Upper lobe of right lung (tissue), 1 donor: ENCODE measurements at places on chromosomes 16 and 17. TPM values are rescaled to one million over a fixed set of nuclear protein-coding genes. Genes with fewer than 3 reads are reported as not detected.

The EMP2 gene
- 726 TPM for total RNA-seq

The FBXW10B gene
- 1.4 TPM for total RNA-seq

The VAT1L gene
- total RNA-seq, result 0.32 TPM

The FOXL1 gene
- 0.81 TPM for total RNA-seq

The PPY gene
- not detected for total RNA-seq

GRCh38 chr17:76695059-76695831, 15.5 kb downstream of the MXRA7 start:
- H3K4me1 ChIP-seq, result peaks cover 54% of the 10 kb centered on the region
- DNase-seq, result no peak
- no peaks in the 10 kb centered on the region for H3K27me3 ChIP-seq
- H3K36me3 ChIP-seq, result no peaks in the 10 kb centered on the region
- no peak overlapping the region for H3K4me3 ChIP-seq

DNA sequence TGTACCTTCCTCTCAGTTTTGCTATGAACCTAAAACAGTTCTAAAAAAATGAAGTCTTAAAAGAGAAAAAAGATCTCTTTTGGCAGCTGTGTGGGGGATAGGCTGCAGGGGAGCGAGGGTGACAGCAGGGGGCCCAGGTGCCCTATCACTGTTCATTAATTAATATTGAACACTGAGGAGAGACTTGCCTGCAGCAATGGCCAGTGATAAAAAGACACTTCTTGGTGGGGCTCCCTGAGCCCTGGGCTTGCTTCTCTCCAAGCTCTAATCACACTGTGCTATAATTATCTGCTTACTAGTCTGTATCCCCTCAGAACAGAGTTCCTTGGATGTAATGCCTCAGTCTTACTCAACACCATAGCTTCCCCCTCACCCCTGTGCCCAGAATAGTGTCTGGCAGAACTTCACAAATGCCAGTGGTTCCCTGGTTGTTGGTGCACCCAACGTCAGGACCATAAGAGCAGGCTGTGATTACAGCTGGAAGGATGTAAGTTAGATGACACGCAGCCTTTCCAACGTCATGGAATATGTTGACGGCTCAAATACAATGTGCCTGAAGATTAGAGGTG, 52.0 kb upstream of the IRX6 start:
- no peak overlapping the region for H3K27ac ChIP-seq
- H3K4me3 ChIP-seq, result no peak overlapping the region
- DNase-seq, result no peak
- H3K4me1 ChIP-seq, result no peaks in the 10 kb centered on the region
- no peaks in the 10 kb centered on the region for H3K27me3 ChIP-seq

- H3K27ac ChIP-seq, result peak overlapping the region; percentile 63
- no peak for DNase-seq
- peaks cover 19% of the 10 kb centered on the region for H3K4me1 ChIP-seq
Measured at GRCh38 chr16:56426585-56426984, 1.2 kb upstream of the AMFR start.

DNA sequence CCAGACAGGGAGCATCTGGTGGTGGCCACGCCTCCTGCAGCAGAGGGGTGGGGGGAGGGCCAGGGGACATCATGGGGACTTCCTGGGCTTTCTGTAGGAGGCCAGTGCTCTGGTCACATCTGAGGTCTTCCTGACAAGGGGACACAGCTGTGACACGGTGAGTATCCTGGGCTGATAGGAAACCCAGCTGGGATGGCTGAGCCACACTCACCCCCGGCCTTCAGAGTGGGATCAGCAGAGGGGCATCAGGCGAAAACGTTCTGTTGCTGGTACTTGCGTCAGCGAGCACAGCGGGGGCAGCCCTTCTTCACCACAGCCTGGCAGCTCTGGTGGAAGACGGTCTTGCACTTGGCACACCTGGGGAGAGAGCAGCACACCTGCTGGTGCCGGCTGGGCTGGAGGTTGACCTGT, 122.9 kb upstream of the SMURF2 start:
- no peak for DNase-seq
- H3K4me3 ChIP-seq, result no peak overlapping the region
- H3K27ac ChIP-seq, result no peak overlapping the region
- peaks cover 18% of the 10 kb centered on the region for H3K4me1 ChIP-seq

DNA sequence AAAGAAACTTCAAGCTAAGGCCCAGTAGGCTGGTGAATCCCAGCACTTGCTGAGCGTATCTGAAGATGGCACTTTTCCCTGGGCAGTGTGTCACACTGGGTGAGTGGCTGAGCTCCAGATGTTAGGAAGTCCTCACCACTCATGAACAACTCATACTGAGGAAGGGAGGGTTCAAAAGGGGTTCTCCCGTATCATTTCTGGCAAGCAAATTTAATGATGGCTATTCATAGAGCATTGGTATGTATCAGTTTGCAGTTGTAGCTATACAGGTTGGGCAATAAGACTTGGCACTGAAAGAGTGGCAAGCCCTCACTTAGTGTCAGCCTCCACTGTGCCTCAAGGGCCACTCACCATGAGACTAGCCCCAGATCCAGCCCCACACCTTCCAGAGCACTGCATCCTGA, 10.7 kb downstream of the GFOD2 start:
- H3K4me1 ChIP-seq, result peaks cover 4% of the 10 kb centered on the region
- H3K27me3 ChIP-seq, result no peaks in the 10 kb centered on the region
- H3K36me3 ChIP-seq, result no peaks in the 10 kb centered on the region

- no peaks in the 10 kb centered on the region for H3K4me1 ChIP-seq
- H3K27ac ChIP-seq, result no peak overlapping the region
Measured at GRCh38 chr16:59909262-59909661, 1175.1 kb upstream of the GOT2 start.

- H3K36me3 ChIP-seq, result no peaks in the 10 kb centered on the region
- peak; percentile 59 for DNase-seq
- H3K27me3 ChIP-seq, result peaks cover 29% of the 10 kb centered on the region
- no peak overlapping the region for H3K27ac ChIP-seq
- H3K4me3 ChIP-seq, result no peak overlapping the region
Measured at GRCh38 chr16:86048221-86048620, 149.3 kb downstream of the IRF8 start.
